H1 (cell line): ENCODE measurements at places on chromosomes 1 and 21. TPM values are rescaled to one million over a fixed set of nuclear protein-coding genes. Genes with fewer than 3 reads are reported as not detected.

Gene DRAM2
- total RNA-seq, result 30.0 and 35.2 TPM in 2 replicates

Gene S100A8
- not detected in 2 replicates for total RNA-seq

GRCh38 chr1:113281550-113281949 lies 108.8 kb upstream of the MAGI3 start:
- H3K4me3 ChIP-seq, result no peak overlapping the region
- no peaks in the 10 kb centered on the region for H3K36me3 ChIP-seq
- H3K27ac ChIP-seq, result no peak overlapping the region
- no peak for DNase-seq

GRCh38 chr1:147080671-147081394 lies 91.4 kb downstream of the PRKAB2 start:
- peaks cover 93% of the 10 kb centered on the region for H3K27me3 ChIP-seq
- no peak overlapping the region for H3K27ac ChIP-seq
- no peaks in the 10 kb centered on the region for H3K36me3 ChIP-seq
- peak overlapping the region; percentile 16 for H3K4me3 ChIP-seq
- no peak for DNase-seq

DNA sequence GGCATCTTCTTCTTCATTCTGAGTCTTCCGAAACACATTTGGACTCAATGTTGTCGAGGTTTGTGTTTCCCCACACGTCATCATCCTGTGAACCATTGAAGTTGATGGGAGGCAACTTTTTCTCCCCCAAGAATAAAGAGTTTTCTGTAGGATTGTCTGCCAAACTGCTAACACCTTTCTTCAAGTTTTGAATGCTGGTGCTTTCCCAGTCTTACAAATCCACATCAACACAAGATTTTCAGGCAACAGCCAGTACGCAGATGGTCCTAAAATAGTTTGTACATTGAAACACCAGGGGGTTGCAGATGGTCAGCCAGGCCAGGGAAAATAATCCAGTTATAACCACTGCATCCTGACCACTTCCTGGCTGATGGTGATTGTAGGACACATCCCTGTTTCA lies 187.9 kb downstream of the DISC1 start:
- no peak overlapping the region for H3K27ac ChIP-seq
- no peak for DNase-seq
- H3K4me1 ChIP-seq, result no peaks in the 10 kb centered on the region
- no peaks in the 10 kb centered on the region for H3K27me3 ChIP-seq

Gene KRTAP13-4
- total RNA-seq, result 0.42 TPM in 1 of 2 replicates, not detected in the other

- no peak for DNase-seq
- no peak overlapping the region for H3K4me3 ChIP-seq
- peaks cover 34% of the 10 kb centered on the region for H3K36me3 ChIP-seq
- H3K4me1 ChIP-seq, result 0 out of 2 replicates have a peak, but pooled peaks cover 2% of the 10 kb centered on the region
These were observed 19.8 kb downstream of the ATP1B1 start for GRCh38 chr1:169126335-169126734.

Gene AJAP1
- total RNA-seq, result 6.2 and 6.6 TPM in 2 replicates

Gene TP73
- total RNA-seq, result 2.9 and 3.1 TPM in 2 replicates

DNA sequence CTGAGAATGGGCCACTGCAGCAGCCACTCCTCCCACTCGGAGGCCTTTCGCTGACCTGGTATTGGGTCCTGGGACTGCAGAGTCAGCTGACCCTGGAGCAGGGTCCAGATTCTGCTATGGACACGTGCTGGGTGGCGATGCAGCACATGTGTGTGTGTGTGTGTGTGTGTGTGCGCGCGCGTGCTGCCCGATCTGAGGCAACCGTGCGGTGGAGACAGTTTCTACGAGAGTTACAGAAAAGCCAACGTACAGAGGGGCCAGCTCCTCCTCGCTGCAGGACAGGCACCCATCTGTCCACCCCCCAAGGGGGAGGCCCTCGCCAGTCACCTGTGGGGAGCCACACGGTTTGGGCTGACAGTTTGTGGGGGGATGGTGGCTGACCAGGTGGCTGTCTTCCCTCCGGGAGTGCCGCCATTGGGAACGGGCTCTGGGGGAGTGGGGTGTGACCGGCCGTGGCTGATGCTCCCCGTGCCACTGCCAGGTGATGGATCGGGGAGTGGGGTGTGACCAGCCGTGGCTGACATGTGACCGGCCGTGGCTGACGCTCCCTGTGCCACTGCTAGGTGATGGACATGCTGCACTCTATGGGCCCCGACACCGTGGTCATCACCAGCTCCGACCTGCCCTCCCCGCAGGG lies 24.0 kb downstream of the CSTB start:
- H3K4me3 ChIP-seq, result no peak overlapping the region
- H3K4me1 ChIP-seq, result no peaks in the 10 kb centered on the region
- H3K27ac ChIP-seq, result no peak overlapping the region
- DNase-seq, result no peak

GRCh38 chr1:104919188-104919587 lies 1169.5 kb downstream of the AMY1C start:
- no peaks in the 10 kb centered on the region for H3K4me1 ChIP-seq
- H3K27ac ChIP-seq, result no peak overlapping the region
- H3K36me3 ChIP-seq, result no peaks in the 10 kb centered on the region
- DNase-seq, result no peak
- no peaks in the 10 kb centered on the region for H3K27me3 ChIP-seq

Gene S100A16
- total RNA-seq, result 14.7 and 14.9 TPM in 2 replicates

Gene KCND3
- total RNA-seq, result 0.48 and 0.61 TPM in 2 replicates

- peak overlapping the region; percentile 91 for H3K4me3 ChIP-seq
These were observed 1.0 kb upstream of the NADK start for GRCh38 chr1:1779320-1779675.

Gene VSIG8
- not detected in 2 replicates for total RNA-seq
